ENCODE measurements at places on chromosomes 5 and 9.

DNA sequence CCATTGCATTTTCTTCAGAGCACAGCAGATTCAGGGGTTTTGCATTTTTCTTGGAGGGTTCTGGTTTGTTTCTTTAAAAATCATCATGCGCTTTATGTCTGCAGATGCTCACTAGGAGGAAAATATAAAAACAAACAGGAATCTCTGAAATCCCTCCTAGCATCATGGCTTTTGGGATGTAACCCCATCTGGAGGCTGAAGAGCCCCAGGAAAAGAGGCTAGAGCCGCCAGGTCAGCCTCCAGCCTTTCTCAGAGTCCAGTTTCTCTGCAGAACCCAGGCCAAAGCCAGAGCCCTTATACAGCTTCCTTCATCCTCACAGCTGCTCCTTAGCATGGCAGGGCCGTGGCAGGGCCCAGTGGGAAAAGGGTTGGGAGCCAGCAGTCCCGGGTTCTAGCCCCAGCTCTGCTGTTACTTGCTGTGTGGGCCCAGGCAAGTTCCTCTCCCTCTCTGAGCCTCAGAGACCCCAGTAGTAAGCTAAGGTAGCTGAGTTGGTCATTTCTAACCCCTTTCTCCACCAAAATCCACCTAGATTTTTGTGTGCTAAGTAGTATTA, 62.1 kb downstream of the PAX5 start:
- no peak for DNase-seq

- DNase-seq, result no peak
Measured at GRCh38 chr5:105392122-105392709, 1829.6 kb upstream of the NUDT12 start.

DNA sequence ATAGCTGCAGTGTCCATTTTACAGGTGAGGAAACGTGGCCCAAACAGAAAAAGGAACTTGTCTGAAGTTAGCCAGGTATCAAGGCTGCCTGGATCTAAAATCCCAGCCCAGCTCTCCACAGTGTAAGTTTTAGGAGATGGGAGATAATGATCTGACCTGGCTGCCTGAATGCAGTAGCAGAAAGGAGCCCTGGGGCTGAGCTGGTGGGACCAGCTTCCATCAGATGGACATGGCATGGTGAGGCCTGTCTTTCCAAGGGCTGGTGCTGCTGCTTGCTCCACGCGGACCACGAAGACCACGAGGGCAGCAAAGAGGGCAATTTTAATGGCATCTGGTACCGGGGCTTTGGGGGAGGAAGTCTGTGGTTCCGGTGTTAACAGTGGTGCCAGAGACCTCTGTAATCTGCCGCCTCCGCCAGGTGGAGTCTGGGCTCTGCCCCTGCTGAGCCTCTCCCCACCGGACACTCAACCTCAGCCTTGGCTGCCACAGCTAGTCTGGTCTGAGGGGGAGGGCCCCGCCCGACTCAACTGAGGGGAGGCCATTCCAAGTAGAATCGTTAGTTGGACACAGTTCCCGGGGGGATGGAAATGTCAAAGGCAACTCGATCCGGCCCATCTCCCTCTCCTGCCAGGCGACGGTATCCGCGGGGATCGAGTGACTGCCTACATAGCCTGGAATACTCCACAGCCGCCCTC, 650 bp downstream of the MYORG start:
- no peak for DNase-seq

DNA sequence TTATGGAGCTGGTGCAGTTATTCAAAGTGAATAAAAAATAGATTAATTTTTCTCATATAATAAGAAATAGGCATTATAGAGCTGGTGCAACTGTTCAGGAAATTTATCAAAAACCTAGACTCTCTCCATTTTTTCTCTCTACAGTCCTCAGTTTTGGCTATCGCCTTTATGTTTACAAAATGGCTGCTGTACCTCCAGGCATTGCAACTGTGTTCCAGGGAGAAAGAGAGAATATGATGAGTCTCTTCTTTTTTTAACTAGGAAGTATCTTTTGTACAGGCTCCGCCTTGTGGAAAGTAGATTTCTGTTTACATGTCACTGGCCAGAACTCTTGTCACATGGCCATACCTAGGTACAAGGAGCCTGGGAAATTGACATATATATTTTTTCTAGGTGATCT, 3.1 kb upstream of the TGFBR1 start:
- DNase-seq, result no peak

DNA sequence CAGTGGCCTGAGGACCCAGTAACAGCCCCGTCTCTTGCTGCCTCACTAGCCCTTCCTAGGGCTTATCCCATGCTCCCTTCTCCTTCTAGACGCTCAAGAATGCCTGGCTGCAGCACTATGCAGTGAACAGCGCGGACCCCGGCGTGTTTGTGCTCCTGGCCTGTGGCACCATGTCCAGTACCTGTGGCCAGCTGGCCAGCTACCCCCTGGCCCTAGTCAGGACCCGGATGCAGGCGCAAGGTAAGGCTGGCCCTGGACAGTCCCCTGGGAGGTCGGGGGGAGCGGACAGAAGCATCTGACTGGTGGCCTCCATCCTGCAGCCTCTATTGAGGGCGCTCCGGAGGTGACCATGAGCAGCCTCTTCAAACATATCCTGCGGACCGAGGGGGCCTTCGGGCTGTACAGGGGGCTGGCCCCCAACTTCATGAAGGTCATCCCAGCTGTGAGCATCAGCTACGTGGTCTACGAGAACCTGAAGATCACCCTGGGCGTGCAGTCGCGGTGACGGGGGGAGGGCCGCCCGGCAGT, 20.5 kb downstream of the PTGES2 start:
- DNase-seq, result no peak

DNA sequence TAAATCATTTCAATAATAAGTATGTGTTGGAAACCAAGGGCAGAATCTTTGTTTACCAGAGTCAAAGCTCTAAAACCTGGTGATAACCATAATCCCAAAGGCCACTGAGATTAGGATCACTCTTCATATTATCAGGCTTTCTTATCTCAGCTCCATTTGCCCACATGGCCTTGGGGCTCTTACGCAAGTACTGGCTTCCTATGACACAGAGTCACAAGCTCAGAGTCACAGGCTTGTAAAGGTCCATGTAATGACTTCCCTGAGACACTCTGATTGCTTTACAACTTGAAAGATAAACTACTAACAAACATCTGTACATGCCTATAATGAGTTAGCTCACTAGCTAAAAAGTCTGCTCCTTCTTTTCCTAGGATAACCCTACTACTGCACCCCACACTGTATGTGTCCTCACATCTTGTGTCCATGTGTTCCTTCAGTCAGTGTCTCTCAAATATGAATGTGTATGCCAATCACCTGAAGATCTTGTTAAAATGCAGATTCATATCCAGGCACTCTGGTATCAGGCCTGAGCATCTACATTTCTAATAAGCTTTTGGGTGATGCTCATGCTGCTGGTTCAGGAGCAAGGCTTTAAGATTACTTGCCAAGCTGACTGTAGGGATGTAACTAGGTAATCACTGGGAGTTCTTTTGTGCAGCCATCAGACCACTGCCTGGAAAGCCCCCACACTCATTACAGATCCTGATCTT, 28.4 kb downstream of the SEMA6A start:
- DNase-seq, result no peak

DNA sequence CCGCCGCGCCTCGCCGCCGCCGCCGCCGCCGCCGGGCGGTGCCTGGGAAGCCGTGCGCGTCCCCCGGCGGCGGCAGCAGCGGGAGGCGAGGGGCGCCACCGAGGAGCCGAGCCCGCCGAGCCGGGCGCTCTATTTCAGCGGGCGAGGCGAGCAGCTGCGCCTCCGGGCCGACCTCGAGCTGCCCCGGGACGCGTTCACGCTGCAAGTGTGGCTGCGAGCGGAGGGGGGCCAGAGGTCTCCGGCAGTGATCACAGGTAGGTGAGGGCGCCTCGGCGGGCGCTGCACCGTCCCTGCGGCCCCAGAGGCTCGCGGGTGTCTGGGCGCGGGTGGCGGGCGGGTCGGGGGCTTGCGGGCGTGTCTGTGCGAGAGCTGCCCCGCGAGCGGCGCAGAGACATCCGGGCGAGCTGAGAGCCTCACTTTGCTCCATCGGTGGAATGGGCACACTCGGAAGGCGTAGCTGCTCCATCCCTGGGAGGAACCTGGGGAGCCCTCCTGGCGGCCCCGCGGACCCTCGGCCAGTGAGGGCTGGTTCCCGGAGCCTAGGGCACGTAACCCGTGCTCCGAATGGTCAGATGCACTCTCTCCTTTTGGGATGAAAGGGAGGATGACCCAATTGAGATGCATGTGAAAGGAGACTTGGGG, 864 bp downstream of the PAPPA start:
- DNase-seq, result no peak

DNA sequence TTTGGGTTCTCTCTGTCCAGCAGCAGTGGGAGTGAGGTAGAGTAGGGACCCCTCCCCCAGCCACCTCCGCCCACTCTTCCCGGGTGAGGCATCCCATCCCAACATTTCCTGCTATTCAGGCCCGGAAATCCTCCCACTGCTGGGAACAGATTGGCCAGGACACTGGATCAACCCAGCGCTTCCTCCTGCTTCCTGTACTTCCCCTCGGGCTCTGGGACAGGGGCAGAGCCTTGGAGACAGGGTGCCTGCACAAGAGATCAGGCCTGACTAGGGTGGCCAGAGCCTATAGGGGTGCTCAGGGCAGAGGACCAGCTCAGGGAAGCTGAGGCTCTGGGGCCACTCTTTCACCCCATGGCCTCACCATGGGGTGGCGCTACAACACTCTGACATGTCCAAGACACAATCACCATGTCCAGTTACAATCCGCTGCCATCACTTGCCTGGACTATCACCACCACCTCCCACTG, 14.5 kb downstream of the SH2D3C start:
- DNase-seq, result no peak

DNA sequence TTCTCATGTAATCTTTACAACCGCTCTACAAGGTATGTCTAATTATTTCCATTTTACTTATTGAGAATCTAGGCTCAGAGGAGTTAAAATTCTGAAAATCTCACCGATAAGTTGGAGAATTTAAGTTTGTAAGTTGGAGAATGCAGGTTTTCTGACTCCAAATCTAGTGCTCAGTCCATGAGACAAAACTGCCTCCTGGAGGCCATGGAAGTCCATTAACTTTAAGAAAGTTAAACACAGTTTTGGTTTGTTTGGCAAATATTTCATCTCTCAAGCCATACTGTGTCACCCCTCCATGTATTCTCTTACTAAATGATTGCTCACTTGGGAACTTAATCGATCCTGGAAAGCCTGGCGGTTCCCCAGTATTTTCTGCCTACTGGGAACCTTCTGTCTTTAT, 52.6 kb downstream of the INIP start:
- DNase-seq, result no peak

GRCh38 chr5:141840826-141841360, 37.3 kb downstream of the PCDH1 start:
- DNase-seq, result no peak

- DNase-seq, result no peak
Measured at GRCh38 chr9:135067096-135067710, 20.3 kb upstream of the OLFM1 start.
